GM23248 (cell line): ENCODE measurements at places on chromosomes 3 and 15. TPM values are rescaled to one million over a fixed set of nuclear protein-coding genes. Genes with fewer than 3 reads are reported as not detected.

- H3K4me1 ChIP-seq = no peaks in the 10 kb centered on the region
- H3K27ac ChIP-seq = no peak overlapping the region
- H3K27me3 ChIP-seq = no peaks in the 10 kb centered on the region
- no peak for DNase-seq
- H3K4me3 ChIP-seq = no peak overlapping the region
- no peaks in the 10 kb centered on the region for H3K36me3 ChIP-seq
Measured at GRCh38 chr3:195704433-195704999, 16.3 kb upstream of the MUC20 start.

- H3K27me3 ChIP-seq = no peaks in the 10 kb centered on the region
- H3K36me3 ChIP-seq = no peaks in the 10 kb centered on the region
- no peak for DNase-seq
- no peak overlapping the region for H3K4me3 ChIP-seq
Measured at GRCh38 chr3:169455472-169455871, 208.0 kb downstream of the MECOM start.

GRCh38 chr3:44584646-44585501 is at the start of gene ZNF660:
ZNF660 (plus strand) TSS chr3:44584964; CDS start chr3:44594194, 9,230 bp downstream.
- peak within 1 kb of the TSS; percentile 72 for H3K4me3 ChIP-seq
- H3K27ac ChIP-seq = peak within 1 kb of the TSS; percentile 64
- no peaks in the 10 kb centered on the region for H3K4me1 ChIP-seq
- H3K36me3 ChIP-seq = no peaks in the 10 kb centered on the region

SEC22A gene
- 35.1 and 35.2 TPM in 2 replicates for polyA plus RNA-seq

GRCh38 chr3:132006605-132007204 is 28.1 kb downstream of the CPNE4 start:
- H3K36me3 ChIP-seq = no peaks in the 10 kb centered on the region
- H3K4me3 ChIP-seq = no peak overlapping the region
- no peaks in the 10 kb centered on the region; the same call in 1 of the 2 replicates for H3K27me3 ChIP-seq
- DNase-seq = peak; percentile 71
- no peak overlapping the region for H3K27ac ChIP-seq

DNA sequence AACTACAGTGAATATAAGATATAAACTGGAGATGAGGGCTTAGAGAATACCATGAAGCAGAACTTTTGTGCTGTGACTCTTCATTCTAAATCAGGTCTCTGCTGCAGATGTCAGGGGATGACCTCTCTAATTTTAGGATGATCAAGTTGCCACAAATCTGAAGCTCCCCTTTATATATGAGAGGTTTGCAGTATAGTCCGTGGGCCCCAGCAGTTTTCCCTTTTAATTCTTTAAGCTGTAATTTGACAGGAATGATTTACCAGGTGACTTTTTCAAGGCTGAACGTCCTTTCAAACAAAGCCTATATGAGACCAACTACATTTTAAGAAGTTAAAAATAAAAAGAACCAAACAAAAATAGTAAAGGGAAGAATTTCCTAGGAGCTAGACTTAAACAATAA is 4.9 kb upstream of the PLOD2 start:
- H3K27ac ChIP-seq = peak overlapping the region; percentile 91
- H3K27me3 ChIP-seq = no peaks in the 10 kb centered on the region
- peaks cover 57% of the 10 kb centered on the region for H3K4me1 ChIP-seq
- H3K4me3 ChIP-seq = peak overlapping the region; percentile 36

DNA sequence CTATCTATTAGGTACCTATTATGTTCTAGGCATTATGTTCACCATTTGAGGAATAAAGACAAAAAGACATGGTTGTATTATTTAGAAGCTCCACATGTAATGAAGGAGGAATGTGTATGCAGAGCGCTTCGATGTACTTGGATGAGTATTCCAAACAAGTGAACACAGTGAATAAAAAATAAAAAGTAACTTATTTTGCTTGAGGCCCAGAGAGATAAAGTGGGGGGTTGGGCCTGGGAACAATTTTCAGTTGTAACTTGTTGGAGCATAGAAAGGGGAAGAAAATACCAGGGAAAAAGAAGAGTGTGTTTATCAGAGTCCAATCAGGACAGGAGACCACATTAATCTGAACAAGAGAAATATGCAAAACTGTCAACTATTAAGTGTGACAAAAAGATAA is 445.7 kb upstream of the BCHE start:
- no peaks in the 10 kb centered on the region for H3K36me3 ChIP-seq
- no peak overlapping the region for H3K27ac ChIP-seq
- no peak overlapping the region for H3K4me3 ChIP-seq

DNA sequence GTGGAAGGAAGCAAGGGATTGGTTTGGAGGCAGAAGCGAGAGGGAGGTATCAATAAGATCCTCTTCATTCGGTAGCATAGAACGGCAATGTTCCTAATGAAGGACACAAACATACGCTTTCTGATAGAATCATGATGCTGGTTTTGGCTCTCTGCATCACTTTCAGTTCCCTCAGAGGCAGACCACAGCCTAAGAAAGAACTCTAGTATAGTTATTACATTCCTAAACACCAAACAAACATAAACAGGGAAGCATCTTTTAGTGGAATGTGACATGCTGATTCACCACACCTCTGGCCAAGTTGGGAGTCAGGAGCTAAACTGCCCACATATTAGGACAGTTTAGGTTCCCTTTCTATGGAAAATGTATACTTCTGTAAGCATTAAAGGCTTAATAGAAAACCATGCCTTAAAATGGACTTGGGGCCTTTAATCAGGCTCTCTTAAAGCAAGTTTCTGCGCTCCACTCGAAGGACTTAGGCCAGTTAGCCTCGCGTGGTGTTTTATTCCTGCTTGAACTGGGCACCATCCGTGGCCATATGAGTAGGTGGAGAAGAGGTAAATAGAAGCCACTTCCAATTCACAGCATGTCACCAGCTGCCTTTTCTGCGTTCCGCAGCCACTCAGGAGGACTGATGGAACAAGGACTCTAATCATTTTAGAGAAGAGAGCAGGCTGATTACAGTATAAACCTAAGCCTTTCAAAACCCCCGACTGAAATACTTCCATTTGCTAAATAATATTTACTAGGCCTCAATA is 53.7 kb downstream of the CD47 start:
- no peaks in the 10 kb centered on the region for H3K27me3 ChIP-seq
- peaks cover 11% of the 10 kb centered on the region for H3K4me1 ChIP-seq
- peak overlapping the region; percentile 24; the same call in 1 of the 2 replicates for H3K27ac ChIP-seq
- DNase-seq = peak; percentile 76
- no peaks in the 10 kb centered on the region for H3K36me3 ChIP-seq
- no peak overlapping the region for H3K4me3 ChIP-seq

DNA sequence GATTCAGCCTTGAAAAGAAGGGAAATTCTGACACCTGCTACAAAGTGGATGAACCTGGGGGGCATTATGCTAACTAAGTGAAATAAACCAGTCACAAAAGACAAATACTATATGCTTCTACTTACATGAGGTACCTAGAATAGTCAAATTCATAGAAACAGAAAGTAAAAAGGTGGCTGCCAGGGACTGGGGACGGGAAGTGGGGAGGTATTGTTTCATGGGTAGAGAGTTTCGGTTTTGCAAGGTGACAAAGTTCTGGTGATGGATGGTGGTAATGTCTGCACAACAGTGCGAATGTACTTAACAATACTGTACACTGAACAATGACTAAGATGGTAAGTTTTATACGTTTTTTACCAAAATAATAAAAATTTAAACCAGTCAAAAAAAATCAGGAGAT is 4.8 kb downstream of the IDH2 start:
- H3K4me3 ChIP-seq = peak overlapping the region; percentile 38; the same call in 1 of the 2 replicates
- no peaks in the 10 kb centered on the region for H3K36me3 ChIP-seq
- H3K4me1 ChIP-seq = peaks cover 47% of the 10 kb centered on the region

SLC12A1 gene
- polyA plus RNA-seq = not detected in 2 replicates
